ENCODE measurements at places on chromosomes 7 and 10. TPM values are rescaled to one million over a fixed set of nuclear protein-coding genes. Genes with fewer than 3 reads are reported as not detected.

- no peak for DNase-seq
Measured at GRCh38 chr7:89798599-89798996, 355.7 kb upstream of the STEAP1 start.

The PDE1C gene
- 1.2 TPM for total RNA-seq

GRCh38 chr7:80412842-80413241 lies 99.0 kb downstream of the GNAT3 start:
- DNase-seq, result no peak

DNA sequence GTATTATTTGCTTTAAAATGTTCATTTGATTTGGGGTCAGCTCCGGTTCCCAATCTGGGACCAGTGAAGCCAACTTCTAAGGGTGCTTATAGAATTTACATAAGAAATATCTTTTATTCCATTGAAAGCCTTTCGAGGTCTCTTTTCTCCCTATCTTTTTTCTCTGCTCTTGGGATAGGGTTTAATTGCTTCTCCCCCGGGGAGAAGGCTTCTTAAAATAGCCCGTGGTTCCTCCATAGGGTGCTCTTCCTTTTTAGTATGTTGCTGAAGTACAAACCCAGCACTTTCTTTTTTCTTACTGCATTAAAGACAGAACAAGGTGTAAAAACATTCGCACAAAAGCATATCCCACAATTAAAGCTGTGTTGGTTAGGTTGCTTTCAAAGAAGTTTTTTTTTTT lies 107.5 kb downstream of the POU6F2 start:
- no peak for DNase-seq

- DNase-seq, result peak; percentile 16
Measured at GRCh38 chr10:116240157-116240950, 32.7 kb downstream of the GFRA1 start.

- no peak for DNase-seq
Measured at GRCh38 chr7:31761646-31762045, 74.6 kb downstream of the PPP1R17 start.

The PTF1A gene
- not detected for total RNA-seq

GRCh38 chr10:6083523-6084475 lies 5.0 kb upstream of the RBM17 start:
- DNase-seq, result no peak

DNA sequence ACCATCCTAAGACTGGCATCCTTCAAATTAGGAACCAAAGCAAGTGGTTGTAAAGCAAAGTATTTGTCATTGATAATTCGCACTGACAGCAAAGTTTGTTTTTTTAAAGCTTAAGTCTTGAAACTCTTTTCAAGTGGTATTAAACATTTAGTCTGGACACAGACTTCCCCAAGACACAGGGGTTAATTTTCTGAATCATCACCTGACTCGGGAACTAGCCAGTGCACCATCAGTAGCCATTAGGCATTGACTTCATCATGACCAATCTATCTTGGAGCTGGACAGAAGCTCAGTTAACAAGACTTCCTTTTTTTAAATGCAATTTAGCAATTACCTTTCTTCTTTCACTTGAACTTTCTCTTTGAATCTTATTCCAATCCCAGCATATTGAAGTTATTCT lies 210.6 kb downstream of the ZNF365 start:
- DNase-seq, result no peak

DNA sequence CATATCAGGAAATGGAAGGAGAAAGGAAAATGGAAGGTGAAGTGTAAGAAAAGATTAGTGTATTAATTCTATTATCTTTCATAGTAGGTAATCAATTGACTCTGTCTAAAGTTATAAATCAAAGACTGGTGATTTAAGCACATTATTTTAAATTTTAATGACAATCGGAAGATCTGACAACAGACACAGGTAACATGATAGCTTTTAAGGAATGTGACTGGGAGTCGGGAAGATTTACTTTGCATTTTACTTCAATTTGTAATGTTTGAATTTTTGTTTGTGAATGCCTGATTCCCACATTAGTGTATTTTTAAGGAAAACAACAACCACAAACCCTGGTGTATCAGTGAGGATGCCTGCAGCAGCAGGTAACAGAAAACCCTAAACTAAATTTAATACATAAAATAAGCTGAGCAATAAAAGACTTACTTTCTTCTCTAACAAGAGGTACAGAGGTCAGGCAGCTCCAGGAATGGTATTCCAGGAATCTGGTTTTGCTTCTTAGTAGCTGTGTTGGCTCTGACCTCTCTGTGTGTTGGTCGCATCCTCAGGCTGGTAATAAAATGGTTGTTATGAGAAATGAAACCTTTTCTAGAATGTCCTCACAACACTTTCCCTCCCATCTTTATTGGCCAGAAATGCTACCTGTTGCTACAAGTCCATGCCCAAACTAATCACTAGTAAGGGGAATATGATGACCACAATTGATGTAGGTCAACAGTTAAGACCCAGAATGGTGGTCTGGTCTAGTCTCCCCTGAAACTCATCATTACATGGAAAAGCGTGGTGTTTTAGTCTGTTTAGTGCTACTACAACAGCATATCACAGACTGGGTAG lies 12.2 kb downstream of the DNAJB9 start:
- no peak for DNase-seq

DNA sequence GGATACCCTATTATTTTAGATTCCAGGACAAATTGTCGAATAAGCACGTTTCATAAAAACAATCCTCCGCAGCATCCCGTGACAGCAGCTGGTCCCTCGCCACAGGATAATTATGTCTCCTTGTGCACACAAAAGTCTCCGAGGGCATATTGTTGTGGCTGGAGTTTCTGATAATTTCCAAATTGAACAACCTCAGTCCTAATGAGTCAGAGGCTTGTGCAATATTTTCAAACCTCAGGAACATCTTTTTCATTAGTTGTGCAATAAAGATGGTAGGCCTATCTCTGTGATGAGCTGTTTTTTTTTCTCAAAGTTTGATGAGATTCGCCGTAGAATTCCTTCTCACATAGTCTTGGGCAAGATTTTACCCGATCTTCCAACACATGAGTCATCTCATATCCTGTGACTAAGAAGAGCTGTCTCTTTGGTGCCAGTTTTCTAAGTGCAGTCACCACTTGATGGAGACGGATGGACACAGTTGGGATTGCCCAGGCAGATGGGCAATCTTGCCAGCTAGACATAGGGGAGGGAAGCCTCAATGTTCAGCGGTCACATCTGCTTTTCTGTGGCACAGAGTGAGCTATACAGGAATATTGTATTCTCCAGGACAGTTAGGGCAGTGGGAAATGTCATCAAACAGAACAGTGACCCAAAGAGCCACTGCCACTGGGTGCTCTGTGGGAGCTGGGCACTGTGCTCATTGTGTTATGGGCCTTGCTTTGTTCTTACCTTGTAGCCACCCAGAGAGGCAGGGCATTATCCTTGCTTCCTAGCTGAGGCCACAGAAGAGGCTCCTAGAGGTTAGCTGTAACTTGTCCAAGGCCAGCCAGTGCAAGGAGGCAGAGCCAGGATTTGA lies 7.8 kb downstream of the HTRA1 start:
- no peak for DNase-seq

DNA sequence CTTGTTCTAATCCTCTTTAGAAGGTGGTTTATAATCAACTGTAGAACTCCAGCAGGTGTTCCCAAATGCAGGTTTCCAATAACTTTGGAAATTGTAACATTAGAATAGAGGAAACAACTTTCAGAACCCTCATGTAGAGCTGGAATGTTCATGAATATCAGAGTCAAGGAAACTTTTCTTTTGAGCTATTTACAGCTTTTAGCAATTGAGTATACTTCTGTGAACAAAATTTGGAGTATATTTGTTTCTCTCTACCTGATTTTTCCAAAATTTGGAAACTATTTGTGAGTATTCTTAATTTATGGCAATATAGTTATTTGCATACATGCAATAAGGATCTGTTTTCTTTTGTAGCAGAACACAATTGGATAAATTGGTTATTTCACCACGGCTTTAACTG lies 2.8 kb upstream of the CFAP43 start:
- no peak for DNase-seq

Measured in skin of body (tissue), 3 donors.